ENCODE measurements at places on chromosomes 5 and 9.

DNA sequence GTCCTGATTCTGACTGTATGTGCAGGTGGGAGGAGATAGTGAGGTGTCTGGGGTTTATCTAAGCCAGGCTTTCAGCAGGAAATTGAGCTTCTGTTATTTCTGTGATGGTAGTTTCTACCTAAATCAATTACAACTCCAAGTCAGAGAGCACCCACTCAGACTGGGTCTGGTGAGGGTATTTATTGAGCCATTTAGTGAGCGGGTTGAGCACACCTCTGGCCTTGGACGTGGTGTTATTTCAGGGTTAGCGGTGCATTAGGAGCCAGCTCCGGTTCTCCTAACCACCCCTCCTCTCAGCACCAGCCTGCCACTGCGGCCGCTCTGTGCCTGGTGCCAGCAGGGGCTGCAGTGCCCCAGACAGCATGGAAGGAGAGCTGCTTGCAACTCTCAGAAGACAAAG, 238.9 kb downstream of the CACNA1B start:
- no peak for DNase-seq

DNA sequence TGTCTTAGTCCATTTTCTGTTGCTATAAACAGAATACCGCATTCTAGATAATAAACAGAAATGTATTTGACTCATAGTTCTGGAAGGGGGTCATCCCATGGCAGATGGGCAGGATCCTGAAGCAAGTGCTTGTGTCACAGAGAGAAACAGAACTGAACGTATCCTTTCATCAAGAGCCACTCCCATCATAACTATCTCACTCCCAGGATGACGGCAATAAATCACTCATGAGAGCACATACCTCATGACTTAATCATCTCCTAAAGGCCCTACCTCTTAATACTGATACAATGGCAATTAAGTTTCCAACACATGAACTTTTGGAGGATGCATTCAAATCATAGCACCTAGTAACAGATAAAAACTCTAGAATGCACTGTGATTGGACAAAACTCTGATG, 142.9 kb downstream of the CAMK4 start:
- no peak for DNase-seq

DNA sequence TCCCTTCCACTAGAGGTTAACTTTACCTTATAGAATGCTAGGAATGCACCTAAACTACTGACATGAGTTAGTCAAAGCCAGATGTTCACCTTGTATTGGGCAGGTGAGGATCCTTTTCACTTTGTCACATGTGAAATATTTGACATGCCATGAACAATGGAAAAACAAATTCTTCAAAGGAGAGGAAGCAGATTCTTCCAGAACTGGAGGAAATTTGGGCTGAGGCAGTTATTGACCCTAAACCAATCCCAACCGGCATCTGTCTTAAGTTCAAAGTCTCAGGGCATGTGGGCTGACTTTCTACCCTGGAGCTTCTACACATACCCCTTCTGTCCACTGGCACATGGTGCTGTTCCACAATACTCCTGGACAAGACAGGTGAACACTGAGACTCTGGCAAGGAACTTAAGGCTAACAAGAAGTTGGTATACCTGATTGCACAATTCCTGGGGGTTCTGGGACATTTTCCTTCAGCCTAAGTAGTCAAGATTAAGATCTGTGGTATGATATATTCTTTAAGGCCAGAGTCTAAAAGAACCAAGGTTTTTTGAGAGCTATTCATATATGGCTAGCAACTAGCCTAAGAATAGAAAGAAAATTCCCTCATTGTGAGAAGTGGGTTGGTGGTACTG, 2.6 kb downstream of the VLDLR start:
- DNase-seq: no peak

- no peak for DNase-seq
These were observed 4.3 kb upstream of the LRRC14B start for GRCh38 chr5:187042-187431.
